ENCODE measurements at places on chromosomes 5 and 9.

DNA sequence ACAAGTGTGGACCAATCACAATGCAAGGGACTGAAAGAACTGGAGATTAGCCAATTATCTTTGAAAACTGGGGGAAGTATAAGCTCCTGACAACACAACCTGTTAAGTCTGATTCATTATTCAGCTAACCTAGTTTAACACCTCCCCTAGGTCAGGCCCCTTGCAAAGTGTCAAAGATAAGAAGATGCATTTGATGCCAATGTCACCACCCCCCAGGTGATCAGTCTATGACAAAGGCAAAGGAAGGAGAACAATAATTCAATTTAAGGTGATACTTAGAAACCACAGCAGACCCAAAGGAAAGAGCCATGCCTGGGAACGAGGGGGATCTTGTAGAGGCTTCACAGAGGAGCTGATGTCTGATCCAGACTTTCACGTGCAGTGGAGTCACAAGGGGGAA, 137.9 kb downstream of the FBXL7 start:
- DNase-seq: no peak

- DNase-seq: no peak
Observed at GRCh38 chr5:93586736-93587596, 3.9 kb downstream of the NR2F1 start.

- no peak for DNase-seq
Observed at GRCh38 chr9:70533492-70533891, 119.0 kb upstream of the KLF9 start.

DNA sequence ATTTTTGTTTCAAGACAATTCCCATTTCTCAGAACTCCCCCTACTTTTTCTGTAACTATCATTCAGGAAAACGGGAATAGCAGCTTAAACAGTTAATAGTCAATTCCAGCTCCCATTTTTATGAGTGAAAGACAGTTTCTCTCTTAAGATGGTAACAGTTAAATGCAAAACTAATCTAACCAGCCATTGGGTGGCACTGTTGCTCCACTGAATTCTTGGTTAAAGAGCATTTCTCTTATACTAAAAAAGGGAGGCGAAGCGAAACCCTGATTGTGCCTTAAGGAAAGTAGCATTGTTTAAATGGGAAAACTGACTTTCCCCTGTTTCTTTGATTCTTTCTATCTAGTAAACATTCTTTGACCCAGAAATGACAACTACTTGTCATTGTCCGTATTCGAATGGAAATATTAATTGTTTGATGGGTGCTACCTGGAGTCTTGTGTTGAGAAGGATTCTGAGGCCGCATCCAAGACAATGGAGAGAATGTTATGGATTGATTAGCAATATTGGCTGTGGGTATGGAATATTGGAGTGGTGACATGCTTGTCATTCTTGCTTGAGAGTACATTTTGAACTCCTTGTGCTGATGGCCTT, 507.8 kb downstream of the MAT2B start:
- no peak for DNase-seq

- no peak for DNase-seq
Observed at GRCh38 chr9:24118190-24118589, 292.1 kb upstream of the ELAVL2 start.

DNA sequence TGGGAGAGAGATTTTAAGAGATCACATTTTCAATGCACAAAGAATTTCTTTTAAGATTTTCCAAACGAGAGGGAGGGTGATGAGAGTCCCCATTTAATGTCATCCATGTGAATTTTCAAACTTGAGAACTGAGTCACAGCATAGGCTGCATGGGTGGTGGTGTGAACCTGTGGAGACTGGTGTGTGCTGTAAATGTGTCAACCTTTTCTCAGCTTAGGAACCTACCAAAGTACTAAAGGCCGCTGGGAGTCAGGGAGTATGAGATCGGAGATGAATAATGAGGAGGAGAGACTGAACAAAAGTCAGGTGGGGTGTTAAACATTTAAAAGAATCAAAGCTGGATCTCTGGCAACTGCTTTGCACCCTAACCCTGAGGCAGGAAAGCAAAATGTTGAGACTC, 7.5 kb downstream of the ALDH1A1 start:
- DNase-seq: no peak

DNA sequence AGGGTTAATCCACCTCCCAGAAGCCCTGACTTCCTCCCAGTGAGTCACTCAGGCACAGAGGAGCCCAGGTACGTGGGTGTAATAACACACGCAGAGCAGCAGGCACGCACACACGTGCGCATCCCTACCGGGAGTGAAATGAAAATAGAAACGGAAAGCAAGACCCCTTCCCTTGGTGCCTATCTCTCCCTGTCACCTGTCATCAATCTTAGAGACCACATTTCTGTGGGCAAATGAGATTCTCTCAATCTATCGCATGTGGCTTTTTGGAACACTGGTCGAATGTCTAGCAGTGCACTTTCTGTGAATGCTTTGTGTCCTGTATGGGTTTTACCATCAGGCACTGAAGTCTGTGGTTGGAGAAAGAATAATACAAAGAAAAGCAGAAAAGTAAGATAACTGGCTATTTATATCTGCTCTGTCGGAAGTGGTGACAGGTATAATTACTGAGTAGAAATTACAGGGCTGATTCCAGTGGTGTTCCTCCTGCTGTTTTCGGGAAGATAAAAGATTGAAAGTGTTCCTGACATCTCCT, 137.7 kb upstream of the GRIA1 start:
- DNase-seq: no peak

- DNase-seq: no peak
Observed at GRCh38 chr9:83792746-83793145, 24.8 kb downstream of the GKAP1 start.

DNA sequence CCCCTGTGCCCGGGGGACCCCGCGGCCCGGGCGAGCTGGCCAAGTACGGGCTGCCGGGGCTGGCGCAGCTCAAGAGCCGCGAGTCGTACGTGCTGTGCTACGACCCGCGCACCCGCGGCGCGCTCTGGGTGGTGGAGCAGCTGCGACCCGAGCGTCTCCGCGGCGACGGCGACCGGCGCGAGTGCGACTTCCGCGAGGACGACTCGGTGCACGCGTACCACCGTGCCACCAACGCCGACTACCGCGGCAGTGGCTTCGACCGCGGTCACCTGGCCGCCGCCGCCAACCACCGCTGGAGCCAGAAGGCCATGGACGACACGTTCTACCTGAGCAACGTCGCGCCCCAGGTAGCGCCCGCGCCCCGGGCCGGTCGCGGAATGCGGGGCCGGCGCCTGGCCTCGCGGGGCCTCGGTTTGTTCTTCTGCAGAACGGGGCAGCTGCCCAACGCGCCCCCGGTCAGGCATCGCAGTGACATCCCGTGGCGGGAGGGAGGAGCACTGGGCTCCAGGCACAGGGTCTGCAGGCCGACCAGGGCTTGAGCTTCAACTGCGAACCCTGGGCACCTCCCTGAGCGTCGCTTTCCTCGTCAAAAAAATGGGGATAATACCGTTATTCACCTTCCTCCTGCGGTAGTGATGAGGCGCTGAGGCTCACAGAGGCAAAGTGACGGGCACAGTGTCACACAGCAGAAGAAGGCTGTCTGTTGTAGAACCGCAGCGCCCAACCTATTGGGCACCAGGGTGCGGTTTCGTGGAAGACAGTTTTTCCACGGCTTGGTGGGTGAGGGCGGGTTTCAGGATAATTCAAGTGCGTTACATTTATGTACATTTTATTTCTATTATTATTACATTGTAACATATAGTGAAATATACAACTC, 777 bp downstream of the ENDOG start:
- peak; percentile 28 for DNase-seq

- DNase-seq: no peak
Observed at GRCh38 chr9:136671646-136672430, 9.1 kb downstream of the EGFL7 start.

DNA sequence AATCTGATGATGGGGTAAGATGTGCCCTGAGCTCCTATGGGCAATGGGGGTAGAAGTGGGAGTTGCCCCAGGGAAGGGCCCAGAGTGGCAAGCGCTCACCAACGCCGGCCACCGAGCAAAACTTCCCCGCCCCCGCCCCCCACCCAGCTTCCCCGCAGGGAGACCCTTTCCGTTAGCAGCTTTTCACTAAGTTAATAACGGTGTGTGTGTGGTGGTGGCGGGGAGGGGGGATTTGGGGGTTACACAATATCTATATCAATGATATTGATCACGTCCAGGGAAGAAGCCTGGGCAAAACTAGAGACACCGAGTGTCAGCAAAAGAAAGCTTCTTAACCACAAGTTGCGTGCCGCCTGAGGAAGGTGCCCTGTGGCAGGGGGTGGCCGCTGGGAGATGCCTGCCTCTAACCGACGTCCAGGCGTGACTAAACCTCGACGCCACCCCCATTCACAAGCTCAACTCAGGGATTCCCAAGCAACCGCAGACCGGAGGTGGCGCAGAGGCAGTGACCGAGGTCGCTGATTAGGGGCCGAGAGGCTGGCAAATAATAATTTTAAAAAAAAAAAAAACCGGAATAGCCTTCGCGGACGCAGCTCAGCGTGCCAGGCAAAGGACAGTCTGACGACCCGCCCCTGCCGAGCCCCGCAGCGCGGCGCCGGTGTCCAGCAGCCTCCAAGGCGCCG, 222.6 kb downstream of the MEF2C start:
- no peak for DNase-seq

GRCh38 chr5:6936031-6936430, 222.8 kb downstream of the TENT4A start:
- no peak for DNase-seq

DNA sequence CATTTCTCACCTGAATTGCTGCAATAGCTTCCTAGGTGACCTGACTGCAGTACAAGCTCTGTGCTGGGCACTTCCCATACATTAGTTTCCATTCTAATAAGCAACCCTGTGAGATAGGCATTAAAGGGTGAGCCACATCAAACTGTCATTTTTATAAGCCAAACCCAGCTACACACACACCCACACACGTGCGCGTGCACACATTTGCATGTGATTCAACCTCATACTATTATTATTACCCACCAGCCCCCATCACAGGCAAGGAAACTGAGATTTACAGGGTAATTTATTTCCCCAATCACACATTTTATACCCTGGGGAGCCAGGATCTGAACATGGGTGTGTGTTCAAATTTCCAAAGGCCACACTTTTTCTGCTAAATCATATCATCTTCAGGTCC, 93.6 kb downstream of the TTLL11 start:
- no peak for DNase-seq

GRCh38 chr5:57216714-57217113, 42.9 kb downstream of the GPBP1 start:
- DNase-seq: no peak

- DNase-seq: no peak
Observed at GRCh38 chr5:144429405-144429804, 258.7 kb downstream of the KCTD16 start.

GRCh38 chr9:118651511-118651910, 717.7 kb downstream of the BRINP1 start:
- DNase-seq: no peak

DNA sequence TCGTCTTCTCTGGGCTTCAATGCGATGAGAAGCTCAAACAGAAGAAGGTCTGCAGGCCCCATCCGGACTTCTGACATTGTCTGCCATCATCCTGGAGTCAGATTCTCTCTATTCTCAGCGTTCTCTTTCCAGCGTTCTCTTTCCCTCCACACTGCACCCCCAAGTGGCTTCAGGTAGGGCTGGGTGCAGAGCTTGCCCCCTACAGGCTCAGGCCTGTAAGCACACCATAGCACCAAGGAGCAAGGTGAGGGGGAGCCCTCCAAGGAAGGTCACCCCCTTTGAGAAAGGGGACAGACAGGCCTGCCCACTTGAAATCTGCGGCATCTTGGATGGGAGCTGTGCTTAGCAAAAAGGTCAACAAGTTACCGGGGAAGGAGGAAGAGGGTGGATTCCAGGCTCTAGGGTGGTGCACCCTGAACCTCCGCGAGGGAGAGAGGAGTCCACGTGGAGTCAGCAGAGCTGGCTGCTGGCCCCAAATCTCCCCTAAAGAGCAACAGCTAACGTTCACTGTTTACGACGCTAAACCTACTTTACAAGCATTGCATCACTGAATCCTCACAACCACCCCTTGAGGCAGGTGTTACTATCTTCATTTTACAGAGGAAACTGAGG, 27.5 kb downstream of the GPX3 start:
- DNase-seq: no peak

- no peak for DNase-seq
Observed at GRCh38 chr5:133396187-133396741, 216.1 kb downstream of the FSTL4 start.

- DNase-seq: no peak
Observed at GRCh38 chr9:6926436-6926835, 168.7 kb downstream of the KDM4C start.

GRCh38 chr9:30459156-30459555, 1925.3 kb upstream of the ACO1 start:
- DNase-seq: no peak

- no peak for DNase-seq
Observed at GRCh38 chr9:132288361-132288760, 66.4 kb downstream of the SETX start.

DNA sequence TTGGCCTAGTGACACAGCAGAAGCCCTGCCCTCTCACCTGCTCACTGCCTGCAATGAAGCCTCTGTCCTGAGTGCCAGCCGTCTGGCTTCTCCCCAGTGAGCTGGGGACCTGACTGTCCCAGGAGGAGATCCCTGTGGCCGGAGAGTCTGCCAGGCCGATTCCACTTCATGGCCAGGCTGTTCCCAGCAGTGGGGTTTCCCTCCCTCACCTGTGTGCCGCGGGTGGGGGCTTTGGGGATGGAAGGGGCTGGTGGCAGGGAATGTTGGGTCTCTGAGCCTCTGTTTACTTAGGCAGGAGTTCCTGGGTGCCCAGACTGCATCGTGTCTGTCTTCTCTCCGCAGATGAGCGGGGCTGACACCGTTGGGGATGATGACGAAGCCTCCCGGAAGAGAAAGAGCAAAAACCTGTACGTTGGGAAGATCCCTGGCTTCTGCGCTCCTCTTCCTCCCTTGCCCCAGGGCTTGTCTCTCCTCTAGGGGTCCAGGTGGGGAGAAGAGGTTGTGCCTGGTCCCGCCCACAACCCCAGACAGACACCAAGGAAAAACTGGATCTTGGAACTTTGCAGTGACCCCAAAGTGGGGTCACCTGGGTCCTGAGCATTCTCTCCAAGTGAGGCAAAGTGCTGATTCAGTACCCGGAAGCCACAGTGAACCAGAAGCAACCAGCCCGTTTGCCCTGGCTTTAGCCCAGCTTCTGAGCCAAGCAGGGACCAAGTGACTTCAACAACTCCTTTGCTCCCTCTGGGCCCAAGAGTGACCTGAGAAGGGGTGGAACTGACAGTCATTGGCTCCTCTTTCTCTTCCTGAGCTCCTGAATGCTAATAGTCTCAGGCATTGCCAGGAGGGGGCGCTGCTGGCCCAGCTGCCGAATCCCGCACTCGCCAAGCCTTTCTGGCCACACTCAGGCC, 127.7 kb downstream of the RGS3 start:
- DNase-seq: peak; percentile 25

- no peak for DNase-seq
Observed at GRCh38 chr9:82127465-82127864, 138.9 kb downstream of the SPATA31D1 start.

DNA sequence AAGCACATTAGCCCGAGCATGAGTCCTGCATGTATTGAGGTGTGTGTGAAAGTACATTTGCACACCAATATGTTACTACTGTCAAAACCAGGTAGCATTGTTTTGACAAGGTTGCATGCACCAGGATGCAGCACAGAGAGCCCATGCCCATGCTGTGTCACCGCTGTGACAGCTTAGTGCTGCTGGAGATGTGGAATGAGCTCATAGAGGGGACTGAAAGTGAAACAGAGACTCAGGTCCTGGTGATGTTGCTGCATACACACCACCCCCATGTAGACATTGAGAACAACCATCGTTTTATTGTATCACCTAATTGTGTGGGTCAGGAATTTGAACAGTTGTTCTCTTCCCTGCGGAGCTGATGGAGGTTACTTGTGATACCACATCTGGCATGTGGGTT, 53.0 kb downstream of the GADD45G start:
- no peak for DNase-seq
